ENCODE measurements at places on chromosomes 4 and X.

DNA sequence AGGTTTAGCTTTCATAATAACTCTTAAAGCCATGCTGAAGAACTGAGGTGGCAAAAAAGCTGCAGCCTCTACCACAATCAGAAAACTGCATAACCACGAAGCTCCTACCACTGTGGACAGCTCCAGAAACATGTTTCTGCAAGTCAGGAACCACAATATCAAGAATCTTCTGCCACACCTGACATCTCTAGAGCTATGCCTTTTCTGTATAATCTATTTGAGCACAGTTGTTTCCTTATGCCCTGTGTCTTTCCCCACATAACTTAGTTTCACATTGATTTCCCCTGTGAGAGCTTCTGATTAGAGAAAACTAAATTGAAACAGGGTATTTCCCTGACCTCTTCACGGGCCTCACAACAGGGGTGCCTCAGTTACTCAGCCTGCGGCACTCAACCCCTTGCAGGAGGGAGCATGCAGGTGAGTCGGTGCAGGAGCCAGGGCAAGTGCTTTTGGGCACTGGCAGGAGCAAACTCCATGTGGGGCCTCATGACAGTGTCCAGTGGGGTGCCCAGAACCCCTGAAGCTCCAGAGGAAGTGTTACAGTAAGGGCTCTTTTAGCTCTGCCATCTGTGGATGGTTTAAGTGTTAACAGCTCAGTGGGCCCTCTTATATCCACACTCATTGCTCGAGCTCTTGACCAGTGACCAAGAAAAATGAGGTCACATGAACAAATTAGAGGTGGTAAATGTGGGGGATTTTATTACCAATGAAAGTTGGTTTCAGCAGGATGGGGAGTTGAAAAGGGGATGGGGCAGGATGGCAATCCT is 132.8 kb upstream of the BMP3 start:
- no peak for DNase-seq

DNA sequence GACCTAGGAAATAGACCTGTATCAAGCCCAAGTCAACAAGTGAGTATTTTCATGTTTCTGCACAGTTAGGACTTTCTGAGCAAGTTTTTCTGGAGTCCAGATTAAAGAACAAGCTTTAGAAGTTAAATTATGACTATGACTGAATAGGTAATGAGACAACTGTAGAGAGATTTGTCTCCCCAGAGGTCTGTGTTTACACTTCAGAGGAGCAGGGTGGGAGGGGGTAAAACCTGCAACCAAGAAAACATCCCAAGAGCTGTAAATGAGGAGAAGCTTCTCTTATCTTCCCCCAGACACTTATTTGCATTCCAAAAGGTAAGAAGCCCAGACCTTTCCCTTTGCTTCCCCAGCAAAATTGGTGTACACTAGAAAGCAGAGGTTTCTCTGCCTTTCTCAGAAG is 22.1 kb upstream of the CEP135 start:
- DNase-seq: no peak

DNA sequence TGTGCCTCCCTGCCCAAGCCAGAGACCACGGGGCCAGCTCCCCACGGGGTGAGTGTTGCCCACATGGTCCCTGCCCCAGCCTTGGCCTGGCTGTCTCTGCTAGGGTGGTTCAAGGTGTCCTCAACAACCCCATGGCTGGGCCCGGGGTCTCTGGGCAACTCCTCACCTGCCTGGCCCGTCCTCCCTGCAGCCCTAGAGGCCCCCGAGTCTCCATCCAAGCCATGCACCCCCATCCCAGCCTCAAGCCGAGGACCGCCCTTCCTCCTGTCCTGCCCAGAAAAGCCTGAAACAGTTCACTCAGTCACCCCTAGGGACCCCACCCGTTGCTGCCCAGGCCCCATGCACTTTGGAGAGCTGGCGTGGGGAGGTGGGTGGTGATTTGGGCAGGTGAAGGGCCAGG is 120.9 kb downstream of the FAM53A start:
- DNase-seq: no peak

DNA sequence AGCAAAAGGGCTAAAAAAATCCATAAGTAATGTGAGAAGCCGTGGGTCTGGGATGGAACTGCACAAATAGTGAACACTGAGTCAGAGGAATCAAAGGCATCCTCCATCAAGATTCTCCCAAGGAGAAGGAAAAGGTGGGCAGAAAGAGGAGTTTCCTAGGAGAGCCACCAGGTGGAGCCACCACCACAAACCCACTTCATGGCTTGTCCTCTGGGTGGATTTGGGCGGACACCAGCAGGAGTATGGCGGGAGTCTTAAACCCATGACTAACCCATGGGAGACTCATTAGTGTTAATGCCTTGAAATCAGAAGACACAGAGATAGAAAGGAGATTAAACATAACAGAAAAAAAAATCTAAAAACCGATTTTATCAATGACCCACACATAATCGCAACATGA is 147.7 kb downstream of the SH3KBP1 start:
- peak; percentile 51 for DNase-seq

DNA sequence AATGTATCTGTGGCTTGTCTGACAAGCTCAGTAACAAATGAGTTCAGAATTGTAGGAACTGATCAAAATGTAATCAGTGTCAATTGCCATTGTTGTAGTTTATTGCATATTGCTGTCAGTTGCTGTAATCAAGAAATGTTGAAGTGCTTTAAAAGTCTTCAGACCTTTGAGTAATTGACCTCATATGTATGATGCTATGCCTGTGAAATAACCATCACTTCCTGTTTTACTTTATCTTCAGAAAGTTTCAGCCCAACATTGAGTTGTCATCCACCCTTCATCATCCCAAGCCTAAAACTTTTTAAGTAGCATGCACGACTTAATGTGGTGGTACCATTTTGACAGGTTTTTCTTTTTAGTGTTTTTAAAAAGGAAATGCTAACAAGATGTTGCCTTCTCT is 212.4 kb downstream of the ARHGAP10 start:
- DNase-seq: no peak

DNA sequence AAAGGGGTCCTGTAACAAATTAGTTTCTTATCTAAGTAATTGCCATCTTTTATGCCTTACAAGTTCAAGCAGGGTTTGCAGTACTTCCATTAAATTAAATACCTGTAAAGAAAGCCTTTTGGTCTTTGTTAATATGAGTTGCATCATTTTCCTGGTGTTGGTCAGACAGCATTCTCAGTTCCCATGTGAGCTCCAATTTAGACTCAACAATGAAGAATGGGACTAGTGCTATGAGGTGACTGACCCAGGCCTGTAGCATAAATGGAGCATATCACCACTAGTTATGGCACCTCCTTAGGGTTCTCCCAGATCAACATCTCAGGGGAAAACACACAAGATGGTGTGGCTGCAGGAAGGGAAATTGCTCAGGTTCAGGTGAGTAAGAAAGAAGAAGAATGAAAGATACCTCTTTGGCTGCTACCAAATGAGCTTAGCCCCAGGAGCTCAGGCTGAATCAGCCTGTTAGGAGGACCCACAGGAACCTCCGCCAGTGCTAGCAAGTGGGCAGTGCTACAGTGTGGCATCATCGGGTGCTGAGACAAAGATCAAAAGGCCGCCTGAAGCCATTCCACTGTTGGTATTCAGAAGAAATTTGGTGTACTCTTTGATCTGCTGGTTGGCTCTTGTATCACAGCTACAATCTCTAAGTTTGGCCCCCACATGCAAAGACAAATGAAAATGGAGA is 1.8 kb downstream of the TTC29 start:
- no peak for DNase-seq

All from CD4-positive, CD25-positive, alpha-beta regulatory T cell (primary cell).